Stimulated activated CD4-positive, alpha-beta T cell treated with anti-CD3 and anti-CD28 coated beads, TNF-alpha, amount 100 ng/mL, for 1 hour (primary cell): ENCODE measurements at places on chromosomes 11 and 22.

- DNase-seq, result no peak
These were observed 47.2 kb upstream of the SYT7 start for GRCh38 chr11:61627850-61628661.

DNA sequence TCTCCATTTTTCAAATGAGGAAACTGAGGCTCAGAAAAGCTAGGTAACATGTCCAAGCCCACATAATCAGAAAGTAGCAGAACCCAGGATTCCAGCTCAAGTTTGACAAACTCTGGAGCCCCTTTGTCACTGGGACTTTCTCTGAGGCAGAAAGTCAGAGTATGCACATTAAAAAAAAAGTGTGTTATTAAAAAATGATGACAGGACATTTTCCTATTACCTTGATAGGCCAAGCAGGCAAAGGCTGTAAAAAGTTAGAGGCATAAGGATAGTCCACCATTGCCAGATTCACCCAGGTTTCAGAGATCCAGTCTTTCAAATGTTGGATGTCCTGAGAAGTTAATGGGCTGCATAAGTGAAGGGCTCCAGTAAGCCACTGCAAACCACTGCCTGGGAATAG lies 51.4 kb downstream of the PRCP start:
- no peak for DNase-seq

DNA sequence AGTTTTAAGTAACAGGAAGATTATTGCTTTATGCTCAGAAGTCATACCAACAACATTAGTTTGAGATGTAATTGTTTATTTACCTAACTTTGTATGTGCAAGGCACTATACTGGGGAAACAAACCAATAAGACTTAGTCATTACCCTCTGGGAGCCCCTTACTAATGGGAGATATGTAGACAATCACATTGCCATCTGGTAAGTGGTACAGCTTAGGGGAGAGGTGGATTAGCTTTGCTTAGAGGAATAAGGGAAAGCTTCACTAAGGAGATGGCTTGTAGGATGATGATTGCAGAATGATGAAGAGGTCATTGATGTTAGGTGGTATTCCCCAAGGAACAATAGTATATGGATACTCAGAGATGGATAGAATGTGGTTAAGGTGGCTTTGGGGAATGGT lies 17.5 kb downstream of the EMSY start:
- DNase-seq, result no peak

GRCh38 chr11:126231725-126232459 lies 20.3 kb downstream of the FAM118B start:
- DNase-seq, result no peak

- no peak for DNase-seq
These were observed 93.4 kb downstream of the MUC15 start for GRCh38 chr11:26478710-26479109.

- DNase-seq, result no peak
These were observed 201.1 kb downstream of the CADM1 start for GRCh38 chr11:115302946-115303703.

DNA sequence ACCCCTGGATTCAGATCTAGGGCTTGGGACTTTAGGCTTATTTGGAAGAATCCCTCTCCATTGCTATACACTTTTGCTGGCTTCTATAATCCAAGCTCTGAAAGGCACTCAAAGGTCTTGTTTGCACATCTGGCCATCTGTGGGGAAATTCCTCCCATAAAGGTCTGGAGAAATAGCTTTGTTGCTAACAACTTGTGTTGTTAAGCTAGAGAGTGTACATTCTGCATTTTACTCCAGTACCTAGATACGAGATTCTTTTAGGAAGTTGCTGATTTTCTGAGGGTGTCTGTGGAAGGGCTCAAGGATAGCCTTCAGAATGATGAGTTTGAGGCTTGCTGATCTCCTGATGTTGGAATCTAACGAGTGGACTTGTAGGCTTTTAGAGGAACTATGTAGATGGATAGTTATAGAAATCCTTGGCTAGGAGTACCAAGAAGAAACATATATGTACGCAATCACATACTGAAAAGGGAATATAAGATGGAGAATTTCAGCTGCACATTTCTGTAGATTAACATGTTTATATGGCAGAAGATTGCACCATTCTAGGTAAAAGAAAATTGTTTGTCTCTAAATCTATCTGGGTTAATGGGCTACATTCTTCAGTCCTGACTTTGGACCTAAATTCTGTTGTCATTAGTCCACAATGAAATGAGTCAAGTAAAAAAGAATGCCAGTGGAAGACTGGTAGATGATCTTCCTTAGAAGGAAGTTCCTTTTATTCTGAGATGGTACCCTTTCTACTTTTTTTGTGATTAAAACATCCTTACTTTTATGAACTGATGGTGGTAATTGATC lies 51.0 kb downstream of the UBASH3B start:
- DNase-seq, result no peak

GRCh38 chr11:61731952-61732675 lies 20.3 kb upstream of the MYRF start:
- DNase-seq, result no peak
